Activated naive CD4-positive, alpha-beta T cell treated with anti-CD3 and anti-CD28 coated beads, Interleukin-2, amount 10 ng/mL, durations not matched to agents 7 days and 5 days (primary cell): ENCODE measurements at places on chromosomes 12 and 14.

GRCh38 chr12:55724226-55724939 lies 4.2 kb downstream of the RDH5 start:
- peak; percentile 82 for DNase-seq

DNA sequence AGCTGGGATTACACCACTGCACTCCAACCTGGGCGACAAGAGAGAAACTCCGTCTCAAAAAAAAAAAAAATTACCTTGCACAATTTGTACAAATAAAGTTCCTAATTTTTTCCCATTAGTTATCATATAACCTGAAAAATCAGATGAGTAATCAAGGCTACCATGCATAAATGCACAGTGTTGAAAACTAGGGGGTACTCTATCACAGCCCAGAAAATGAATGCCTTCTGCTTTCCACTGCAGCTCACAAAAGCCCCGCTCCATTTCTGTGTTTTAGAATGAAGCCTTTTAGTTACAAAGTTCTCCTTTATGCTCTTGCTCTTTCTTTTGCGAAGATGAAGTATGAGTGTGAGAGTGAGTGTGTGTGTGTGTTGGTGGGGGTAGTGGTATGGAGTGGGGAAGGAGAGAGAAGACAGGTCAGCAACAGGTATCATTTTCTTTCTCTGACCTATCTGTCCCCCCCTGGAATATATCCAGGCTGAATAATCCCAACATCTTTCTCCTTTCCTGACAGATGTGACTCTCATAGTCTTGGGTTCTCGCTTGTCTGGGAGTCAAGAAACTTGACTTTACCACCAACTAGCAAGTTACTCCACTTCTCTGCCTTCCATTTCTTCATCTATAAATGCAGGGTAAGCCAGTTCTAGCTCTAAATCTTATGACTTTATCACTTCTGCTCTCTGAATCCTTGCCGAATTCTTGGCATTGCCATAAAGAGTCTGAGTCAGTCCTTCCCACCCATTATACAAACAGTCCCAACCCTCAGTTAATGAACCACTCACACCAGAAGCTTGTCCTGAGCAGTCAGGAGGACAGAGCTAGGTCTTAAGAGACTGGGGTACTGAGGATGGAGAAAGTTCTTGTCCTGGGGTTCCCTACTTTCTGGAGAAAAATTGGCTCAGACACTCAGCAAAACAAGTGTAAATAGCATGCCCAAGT lies 16.1 kb downstream of the BIN2 start:
- no peak for DNase-seq

DNA sequence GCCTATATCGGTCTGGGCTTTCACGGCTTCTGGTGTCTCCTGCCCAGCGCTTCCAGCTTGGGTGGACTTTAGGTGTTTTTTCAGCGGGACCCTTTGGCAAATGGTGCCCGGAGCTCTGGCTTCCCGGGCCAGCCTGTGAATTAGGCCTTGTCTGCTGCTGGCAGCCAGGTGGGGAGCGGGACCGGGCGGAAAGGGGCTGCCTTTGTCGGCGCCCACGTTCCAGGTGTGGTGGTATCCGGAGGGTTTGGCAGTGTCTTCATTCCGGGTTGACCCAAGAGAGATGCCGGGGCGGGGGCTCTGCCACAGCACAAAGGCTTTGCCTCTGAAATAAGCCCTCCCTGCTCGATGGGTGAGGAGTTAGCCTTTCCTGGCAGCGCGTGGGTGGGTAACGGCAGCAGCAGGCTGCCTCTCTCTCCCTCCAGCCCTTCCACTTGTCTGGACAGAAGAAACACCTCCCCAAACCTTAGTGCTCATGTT lies 9.5 kb downstream of the RFLNA start:
- no peak for DNase-seq

DNA sequence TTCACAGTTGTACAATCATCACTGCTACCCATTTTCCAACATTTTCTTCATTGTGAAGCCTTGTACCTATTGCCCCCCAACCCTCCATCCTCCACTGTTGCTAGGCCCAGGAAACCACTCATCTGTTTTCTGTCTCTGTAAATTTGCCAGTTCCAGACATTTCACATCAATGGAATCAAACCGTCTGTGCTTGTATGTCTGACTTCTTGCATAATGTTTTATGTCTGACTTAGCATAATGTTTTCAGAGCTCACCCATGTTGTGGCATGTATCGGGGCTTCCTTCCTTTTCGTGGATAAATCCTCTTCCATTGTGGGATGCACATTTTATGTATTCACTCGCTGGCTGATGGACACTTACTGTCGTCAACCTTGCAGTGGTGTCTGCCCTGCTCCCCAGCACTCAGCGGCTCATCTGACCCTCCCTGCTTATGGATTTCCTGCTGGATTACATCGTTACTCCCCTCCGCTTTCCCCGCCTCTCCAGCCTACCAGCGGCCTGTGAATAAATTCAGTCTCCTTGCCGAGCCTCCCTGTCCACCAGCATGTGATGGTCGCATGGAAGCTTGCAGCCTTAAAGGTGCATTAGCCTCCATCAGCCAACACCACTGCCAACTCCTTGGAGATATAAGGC lies 727.6 kb upstream of the TMEM132C start:
- no peak for DNase-seq

- DNase-seq: no peak
Measured at GRCh38 chr14:32354716-32355115, 25.6 kb downstream of the AKAP6 start.

- DNase-seq: no peak
Measured at GRCh38 chr14:82403987-82404386, 870.3 kb upstream of the SEL1L start.

DNA sequence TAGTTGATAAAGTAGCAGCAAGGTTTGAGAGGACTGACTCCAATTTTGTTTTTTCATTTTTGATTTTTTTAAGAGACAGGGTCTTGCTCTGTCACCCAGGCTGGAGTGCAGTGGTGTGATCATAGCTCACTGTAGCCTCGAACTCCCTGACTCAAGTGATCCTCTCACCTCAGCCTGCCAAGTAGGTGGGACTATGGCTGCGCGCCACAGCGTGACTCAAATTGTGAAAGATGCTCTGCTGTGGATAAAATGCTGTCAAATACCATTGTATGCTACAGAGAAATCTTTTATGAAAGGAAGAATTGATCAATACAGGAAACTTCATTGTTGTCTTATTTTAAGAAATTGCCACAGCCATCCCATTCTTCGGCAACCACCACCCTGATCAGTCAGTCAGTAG lies 48.3 kb downstream of the SCN8A start:
- no peak for DNase-seq

DNA sequence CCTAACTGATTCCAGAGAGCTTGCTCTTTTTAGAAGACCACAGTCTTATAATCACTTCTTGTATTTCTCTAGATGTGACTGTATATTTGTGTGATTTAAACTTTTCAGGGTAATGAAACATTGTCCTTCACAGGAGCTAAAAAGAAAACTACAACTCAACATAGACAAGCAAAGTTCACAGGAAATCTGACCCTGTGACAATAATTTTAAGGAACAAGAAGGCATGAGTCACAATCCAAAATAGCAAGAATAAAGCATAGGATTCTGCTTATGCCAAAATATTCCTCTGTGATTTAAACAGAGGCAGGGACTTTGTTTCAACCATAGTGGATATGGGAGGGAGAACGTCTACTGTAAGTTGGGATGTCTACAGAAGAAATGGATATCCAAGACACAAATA lies 44.3 kb downstream of the GPR65 start:
- no peak for DNase-seq

GRCh38 chr14:33668066-33668465 lies 282.8 kb downstream of the EGLN3 start:
- DNase-seq: no peak

- DNase-seq: no peak
Measured at GRCh38 chr12:22919883-22920282, 294.9 kb downstream of the ETNK1 start.

- DNase-seq: no peak
Measured at GRCh38 chr14:94521375-94522114, 12.3 kb upstream of the SERPINA12 start.

DNA sequence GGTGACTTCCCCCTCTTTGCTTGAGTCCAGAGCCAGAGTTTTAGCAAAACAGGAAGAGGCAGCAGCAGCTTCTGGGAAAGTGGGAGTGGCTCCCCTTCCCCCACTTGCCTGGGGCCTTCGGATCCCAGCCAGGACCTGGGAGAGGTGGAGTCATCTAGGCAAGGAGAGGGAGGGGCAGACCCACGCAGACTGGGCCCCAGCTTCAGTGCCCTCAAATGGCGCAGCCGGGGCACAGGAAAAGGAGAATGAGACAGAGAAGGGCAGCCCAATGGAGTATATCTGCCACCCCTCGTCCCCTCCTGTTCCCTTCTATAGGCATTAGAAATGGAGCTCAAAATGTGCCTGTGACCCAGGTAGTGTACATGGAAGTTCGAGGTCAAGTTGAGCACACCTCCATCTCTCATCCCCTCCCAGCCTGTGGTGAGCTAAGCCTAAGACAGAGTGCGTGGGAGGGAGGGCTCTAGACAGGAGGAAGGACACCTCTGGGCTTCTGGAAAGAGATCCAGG lies 9.3 kb upstream of the HDAC7 start:
- no peak for DNase-seq

GRCh38 chr14:94081386-94081820 lies 293 bp downstream of the IFI27L1 start:
- no peak for DNase-seq

GRCh38 chr14:20623798-20624197 lies 17.7 kb downstream of the OR6S1 start:
- DNase-seq: no peak

DNA sequence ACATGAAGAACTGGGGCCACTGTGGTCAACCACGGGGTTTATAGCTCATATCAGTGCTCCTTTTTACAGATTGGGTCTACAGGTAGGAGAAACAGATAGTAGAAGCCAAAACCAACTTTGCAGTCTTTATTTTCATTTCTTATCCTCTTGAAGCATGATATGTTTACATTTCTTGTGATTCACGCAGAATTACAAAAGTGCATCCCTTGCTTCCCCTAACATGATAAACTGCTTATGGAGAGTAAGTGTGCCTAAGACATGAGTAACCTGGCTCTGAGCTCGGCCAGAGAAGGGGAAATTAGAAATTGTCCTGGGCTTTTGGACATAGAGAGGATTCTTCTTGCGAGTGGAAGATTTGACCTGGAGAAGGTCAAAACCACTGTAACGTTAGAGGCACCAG lies 18.4 kb downstream of the PWP1 start:
- DNase-seq: no peak

- no peak for DNase-seq
Measured at GRCh38 chr14:88941414-88941813, 117.0 kb downstream of the TTC8 start.

- no peak for DNase-seq
Measured at GRCh38 chr14:102924632-102925588, 2.4 kb downstream of the AMN start.

DNA sequence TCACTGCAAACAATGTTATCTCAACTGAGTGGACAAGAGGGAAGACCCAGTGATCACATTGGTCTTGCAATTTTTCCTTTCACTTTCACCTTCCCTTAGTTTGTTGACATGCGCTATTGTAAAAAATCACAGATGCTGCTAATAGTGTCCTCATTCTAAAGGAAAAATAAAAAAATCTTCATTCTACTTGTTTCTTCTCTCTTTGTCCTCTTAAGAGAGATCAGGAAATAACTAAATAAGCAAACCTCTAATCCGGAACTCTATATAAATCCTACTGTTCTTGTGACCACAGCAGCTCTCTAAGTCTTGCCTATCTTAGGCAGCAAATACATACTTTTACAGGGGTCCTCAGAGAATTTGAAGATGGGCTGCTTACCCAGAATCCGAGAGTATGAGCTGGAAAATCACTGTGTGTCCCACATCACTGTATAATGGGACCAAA lies 257.7 kb downstream of the NAV3 start:
- DNase-seq: no peak

DNA sequence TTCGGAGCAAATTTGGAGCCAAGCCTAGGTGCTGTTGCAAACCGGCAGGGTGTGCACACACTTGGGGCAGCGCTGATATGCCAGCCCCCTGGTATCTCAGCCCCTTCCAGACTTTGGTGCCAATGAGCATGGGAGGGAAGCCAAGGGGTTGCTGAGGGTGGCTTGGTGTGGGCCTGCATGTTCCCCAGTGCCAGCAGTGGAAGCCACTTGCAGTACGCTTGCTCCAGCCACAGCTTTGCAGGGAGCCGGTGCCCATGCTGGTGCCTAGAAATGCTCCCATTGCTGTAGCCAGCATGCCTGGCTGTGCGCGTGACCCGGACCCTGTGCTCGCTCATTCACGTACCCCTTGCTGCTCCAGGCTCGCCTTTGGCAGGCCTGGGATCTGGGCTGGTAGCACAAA lies 67.1 kb upstream of the DNM1L start:
- no peak for DNase-seq

DNA sequence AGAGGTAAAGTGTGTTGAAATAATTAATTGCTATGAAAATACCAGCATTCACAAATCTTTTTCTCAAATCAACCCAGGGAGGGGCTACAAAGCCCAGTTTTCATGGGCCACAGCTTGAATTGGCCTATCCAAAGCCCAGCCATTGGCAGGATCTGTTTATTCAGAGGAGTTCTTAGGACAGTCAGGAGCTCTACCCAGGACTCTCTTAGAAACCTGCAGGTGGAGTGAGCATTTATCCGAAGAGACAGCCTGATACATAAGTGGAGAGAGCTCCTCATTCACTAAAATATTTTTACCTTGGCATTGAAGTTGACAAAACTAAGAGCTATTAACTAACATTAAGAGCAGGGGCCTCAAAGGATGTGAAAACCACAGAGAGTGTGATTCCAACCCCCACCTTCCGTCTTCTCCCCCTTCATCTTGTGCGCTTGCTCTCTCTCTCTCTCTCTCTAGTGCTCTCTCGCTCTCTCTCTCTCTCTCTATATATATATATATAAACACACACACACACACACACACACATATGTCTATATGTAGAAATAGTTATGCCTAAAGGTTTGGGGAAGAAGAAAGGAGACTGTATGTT lies 315.5 kb downstream of the SNAPC1 start:
- DNase-seq: peak; percentile 34

- DNase-seq: no peak
Measured at GRCh38 chr12:33596061-33596460, 156.4 kb upstream of the SYT10 start.

GRCh38 chr12:49027846-49028555 lies 9.4 kb upstream of the PRKAG1 start:
- no peak for DNase-seq

GRCh38 chr14:98634043-98634820 lies 637.8 kb downstream of the BCL11B start:
- no peak for DNase-seq

DNA sequence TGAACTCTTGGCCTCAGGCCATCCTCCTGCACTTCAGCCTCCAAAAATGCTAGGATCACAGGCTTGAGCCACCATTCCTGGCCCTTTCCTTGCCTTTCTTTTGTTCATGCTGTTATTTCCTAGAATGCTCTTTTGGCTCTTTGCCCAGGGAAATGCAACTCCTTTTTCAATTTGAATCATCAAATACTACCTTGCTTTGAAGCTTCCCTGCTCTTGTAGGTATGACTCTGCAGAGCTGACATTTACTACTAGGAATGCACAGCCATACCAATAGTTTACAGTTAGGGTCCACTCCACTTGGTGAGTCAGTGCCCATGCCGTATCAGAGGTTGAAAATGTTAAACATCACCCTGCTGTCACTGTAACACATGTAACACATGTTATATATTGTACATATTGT lies 107.0 kb upstream of the CRY1 start:
- DNase-seq: no peak

GRCh38 chr12:74722709-74723108 lies 185.1 kb downstream of the ATXN7L3B start:
- no peak for DNase-seq

- DNase-seq: no peak
Measured at GRCh38 chr14:30995689-30996088, 29.8 kb upstream of the AP4S1 start.

- DNase-seq: no peak
Measured at GRCh38 chr14:63852271-63852816, 460 bp upstream of the SYNE2 start.

- DNase-seq: peak; percentile 59
Measured at GRCh38 chr14:52314595-52315354, 663 bp downstream of the PTGER2 start.
